A172 (cell line): ENCODE measurements at places on chromosomes 1 and 21. TPM values are rescaled to one million over a fixed set of nuclear protein-coding genes. Genes with fewer than 3 reads are reported as not detected.
A peak's percentile ranks its signal among the peaks of the same experiment; 100 is the strongest.

DNA sequence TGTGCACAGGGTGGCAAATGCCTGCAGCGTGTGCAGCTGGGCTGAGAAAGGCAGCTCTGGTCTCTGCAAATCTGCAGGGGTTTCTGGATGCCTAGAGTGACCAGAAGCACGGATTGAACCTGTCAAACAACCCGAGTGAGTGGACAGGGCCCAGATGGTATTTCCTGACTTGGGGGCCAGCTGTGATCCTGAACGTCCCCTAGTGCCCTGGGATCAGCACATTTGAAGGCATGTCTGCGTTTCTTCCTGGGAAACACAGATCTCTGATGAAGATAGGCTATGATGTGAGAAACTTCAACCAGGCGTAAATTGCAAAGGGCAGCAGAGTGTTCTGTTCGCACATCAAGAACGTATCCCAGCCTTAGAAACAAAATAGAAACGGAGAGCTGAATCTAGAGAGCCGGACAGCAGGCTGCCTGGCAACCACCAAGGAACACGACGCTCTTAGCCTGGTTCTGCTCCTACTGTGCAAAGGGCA is 163.1 kb downstream of the KCNJ6 start:
- DNase-seq = no peak

GRCh38 chr1:114341856-114342255 is 169.1 kb downstream of the TRIM33 start:
- DNase-seq = no peak

PLA2G2F gene
- not detected in 2 replicates for total RNA-seq

DNA sequence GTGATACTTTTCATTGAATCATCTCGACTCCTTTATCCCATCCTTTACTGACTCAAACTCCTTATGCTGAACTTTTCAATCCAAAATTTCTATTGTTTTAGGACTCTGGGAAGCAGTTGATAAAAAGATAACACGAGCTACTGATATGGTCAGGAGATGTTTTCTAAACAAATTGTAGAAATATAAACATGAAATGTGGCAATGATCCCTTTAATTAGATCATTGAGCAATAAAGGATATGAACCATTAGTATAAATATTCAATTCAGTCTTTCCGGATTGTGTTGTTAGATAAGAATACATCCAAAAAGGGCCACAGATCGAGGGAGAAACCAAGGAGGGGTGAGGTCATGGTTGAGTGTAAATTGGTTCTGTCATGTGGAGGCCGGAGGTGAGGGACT is 88.4 kb downstream of the NID1 start:
- DNase-seq = no peak

SLFNL1 gene
- 0.02 and 0.17 TPM in 2 replicates for total RNA-seq

- DNase-seq = no peak
Measured at GRCh38 chr1:1954015-1954414, 34.9 kb upstream of the TMEM52 start.

DNA sequence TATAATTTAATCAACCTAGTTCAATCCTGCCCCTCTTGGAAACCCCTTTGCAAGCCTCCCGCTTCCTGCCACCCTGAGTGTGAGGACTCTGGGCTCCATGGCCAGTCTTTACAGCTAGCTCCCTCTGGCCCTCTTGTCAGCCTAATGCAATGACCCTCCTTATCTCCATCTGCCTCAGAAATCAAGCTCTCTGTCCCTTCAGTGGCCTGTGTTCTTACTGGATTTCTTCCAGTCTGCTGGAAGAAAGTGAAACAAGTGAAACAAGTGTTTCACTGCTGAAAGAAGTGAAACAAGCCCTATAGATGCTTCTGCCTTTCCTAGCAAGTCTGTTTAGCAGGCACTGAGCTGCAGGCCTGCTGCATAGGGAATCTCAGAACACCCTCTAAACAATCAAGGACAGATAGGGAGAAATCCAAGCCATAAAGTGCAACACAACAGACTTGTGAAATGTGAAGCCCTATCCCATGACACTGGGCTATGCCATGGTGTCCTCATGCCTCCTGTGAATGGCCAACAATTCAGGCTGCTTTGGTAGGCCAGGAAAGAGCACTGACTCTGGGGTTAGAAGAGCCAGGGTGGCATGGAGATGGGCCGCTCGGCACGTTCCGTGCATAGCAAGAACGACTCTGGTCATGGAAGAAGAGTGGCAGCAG is 55.9 kb downstream of the FAM163A start:
- no peak for DNase-seq

DNA sequence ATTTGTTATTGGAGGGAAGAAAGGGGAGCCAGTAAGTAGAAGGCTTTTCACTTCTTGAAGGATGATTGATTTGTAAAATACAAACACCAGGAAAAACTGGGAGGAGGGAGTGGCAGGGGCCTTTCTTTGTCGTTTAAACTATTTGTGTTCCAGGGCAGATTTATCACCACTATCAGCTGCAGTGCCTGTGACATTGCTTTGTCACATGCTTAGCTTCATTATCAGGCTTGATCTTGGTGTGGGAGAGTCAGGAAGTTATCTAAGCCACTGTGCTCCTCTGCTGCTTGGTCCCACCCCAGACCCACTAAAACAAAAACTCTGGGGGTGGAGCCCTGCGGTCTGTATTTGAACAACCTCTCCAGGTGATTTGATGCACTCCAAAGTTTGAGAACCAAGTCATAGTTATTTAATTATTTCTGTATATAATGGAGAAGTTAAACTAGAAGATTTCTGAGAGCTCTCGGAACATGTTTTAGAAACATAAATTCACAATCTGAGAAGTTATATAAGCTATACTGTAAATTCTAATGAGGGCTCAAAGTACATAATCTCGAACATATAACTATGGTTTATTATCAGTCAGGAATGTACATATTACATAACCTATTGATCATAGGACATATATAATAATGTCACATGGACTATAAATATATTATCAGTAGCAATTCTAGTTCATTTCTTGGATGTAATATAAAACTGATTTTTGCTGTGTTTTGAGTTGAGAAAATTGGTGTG is 87.9 kb downstream of the CDC14A start:
- DNase-seq = peak; percentile 38

DNA sequence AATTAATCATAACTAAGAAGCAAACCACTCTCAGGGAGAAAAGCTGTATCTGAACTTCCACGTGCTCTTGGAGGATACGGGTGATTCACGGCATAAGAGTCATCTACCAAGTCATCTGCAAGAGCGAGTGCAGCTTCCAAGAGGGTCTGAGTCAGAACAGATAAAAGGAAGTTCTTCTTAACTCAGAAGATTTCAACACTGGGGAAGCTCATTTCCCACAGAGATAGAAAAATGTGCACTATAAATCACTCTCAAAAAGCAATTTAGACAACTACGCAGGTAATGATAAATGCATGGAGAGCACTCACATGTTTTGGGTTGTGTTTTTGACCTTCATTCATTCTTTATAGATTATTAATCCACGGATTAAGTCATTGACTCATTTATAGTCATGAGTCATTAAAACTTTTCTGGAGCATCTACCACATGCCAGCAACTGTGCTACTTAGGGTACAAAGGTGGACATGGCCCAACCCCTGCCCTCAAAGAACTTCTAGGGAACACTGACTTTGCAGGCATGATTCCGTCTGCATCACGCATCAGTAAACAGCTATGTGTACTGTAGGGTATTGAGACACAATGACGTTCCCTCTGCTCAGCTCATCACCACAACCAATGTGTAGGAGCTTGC is 20.8 kb downstream of the KCNJ15 start:
- peak; percentile 99 for DNase-seq

DNA sequence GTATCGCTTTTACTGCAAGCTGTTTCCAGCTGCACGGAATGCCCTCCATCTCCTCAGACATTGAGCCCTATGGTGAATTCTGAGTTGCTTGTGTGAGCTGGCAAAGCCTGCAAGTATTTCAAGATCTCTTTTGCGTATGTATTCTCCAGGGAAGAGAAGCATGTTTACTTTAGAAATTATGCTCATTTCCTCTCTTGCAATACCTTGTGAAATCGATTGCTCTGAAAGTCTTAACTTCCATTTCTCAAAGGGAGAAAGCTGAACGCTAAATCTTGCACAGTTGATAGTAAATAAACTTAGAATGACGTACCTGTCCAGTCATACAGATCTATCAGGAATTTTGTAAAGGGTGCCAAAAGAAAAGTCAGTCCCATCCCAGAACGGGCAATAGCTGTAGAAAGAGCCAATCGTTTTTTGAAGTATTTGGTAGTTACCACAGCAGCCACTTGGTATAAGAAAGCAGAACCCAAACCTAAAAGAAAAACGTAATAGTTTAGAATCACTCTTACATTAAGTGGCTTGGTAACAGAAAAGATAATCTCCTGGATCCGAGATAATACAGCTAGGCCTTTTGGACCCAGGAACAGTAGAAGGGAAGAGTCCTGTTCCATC is 10.0 kb downstream of the SLC16A4 start:
- no peak for DNase-seq
